Activated CD8-positive, alpha-beta memory T cell treated with anti-CD3 and anti-CD28 coated beads, Interleukin-2, amount 10 ng/mL, durations not matched to agents 7 days and 5 days (primary cell): ENCODE measurements at places on chromosomes 11 and 22. TPM values are rescaled to one million over a fixed set of nuclear protein-coding genes. Genes with fewer than 3 reads are reported as not detected.

GRCh38 chr22:45966895-45967365 is 10.0 kb downstream of the WNT7B start:
- H3K4me1 ChIP-seq: peaks cover 2% of the 10 kb centered on the region
- DNase-seq: no peak
- H3K4me3 ChIP-seq: no peak overlapping the region
- H3K36me3 ChIP-seq: no peaks in the 10 kb centered on the region

DNA sequence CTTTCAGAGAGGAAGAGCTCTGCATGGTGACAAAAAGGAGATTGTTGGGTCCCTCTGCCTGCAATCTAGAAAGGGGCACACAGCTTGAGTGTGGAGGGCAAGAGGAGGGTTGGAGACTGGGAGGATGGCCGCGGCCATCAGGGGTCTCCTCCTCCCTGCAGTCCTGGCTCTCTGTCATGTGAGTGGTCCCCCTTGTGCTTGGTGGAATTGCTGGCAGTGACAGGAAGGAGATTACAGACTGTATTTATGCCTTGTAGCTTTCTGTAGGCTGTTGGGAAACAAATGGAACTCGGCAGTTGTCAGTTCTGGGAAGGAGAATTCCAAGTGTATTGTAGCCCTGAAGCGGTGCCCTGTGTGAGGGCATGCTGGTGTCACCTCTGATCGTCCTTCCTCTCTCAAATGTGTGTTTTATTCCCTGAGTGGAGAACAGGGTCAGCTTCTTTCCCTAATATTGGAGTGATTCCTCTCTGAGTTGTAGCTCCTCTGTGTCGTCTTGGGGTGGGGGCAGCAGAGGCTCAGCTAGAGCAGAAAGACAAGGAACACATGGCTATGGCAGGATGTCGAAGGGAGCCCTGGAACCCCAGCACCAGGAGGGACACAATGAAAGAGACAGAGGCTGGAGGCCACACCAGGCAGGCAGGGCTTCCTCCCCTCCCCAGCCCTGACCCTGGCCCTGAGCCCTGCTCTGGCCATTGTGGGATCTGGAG is 163.1 kb downstream of the PKNOX2 start:
- no peak overlapping the region for H3K27ac ChIP-seq
- H3K27me3 ChIP-seq: peaks cover 42% of the 10 kb centered on the region
- H3K36me3 ChIP-seq: no peaks in the 10 kb centered on the region
- no peak for DNase-seq

- H3K4me1 ChIP-seq: peaks cover 16% of the 10 kb centered on the region
- no peak overlapping the region for H3K4me3 ChIP-seq
- peaks cover 30% of the 10 kb centered on the region for H3K27me3 ChIP-seq
- no peak for DNase-seq
- peaks cover 7% of the 10 kb centered on the region for H3K36me3 ChIP-seq
- no peak overlapping the region for H3K27ac ChIP-seq
Measured at GRCh38 chr11:110085255-110085838, 7.8 kb upstream of the ZC3H12C start.

GRCh38 chr11:17351510-17352176 is at the start of gene NCR3LG1:
Gene NCR3LG1, plus strand, starts transcription at chr11:17351800. Its CDS starts 170 bp downstream, at chr11:17351970.
- H3K4me1 ChIP-seq: peaks cover 28% of the 10 kb centered on the region
- peaks cover 32% of the 10 kb centered on the region for H3K27me3 ChIP-seq

DNA sequence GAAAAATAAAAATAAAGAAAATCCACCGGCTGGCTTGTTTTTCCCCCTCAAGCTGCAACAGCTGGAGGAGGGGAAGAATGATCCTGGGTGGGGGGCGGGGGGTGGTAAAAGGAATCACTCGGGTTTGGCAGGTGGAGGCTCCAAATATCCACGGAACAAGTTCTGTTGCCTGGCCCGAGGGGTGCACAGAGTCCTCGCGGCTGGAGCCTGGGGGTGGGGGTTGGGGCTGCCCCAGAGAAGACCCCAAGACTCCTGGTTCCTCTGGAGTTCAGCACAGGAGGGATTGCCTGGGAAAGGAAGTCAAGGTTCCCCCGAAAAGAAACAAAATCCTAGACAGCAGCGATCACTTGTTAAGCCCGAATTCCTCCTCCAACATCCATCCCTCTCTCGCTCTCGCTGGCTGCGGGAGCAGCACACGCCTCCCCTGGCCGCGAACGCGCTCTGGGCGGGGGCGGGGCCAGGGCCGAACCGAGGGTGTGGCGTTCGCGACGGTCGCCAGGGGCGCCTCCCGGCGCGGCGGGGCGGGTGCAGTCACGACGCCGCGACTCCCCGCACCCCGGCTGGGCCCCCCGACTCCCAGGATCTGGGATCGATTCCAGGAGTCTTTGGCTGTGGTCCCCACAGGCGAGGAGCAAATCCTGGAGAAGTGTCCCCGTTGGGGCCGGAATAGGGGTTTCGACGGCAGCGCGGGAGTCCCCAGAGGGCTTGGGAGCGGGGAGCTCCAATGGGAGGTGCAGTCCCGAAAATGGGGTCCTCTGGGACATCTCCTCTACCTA is at the start of gene KCNA4:
TSS of gene KCNA4 (minus strand) at position 443 of the 776 bp plus-strand sequence. CDS start 4,352 bp downstream, outside the sequence.
- no peak within 1 kb of the TSS for H3K27ac ChIP-seq
- H3K4me1 ChIP-seq: no peaks in the 10 kb centered on the region
- H3K36me3 ChIP-seq: peaks cover 2% of the 10 kb centered on the region
- peaks cover 24% of the 10 kb centered on the region for H3K27me3 ChIP-seq
- no peak within 1 kb of the TSS for H3K4me3 ChIP-seq

DNA sequence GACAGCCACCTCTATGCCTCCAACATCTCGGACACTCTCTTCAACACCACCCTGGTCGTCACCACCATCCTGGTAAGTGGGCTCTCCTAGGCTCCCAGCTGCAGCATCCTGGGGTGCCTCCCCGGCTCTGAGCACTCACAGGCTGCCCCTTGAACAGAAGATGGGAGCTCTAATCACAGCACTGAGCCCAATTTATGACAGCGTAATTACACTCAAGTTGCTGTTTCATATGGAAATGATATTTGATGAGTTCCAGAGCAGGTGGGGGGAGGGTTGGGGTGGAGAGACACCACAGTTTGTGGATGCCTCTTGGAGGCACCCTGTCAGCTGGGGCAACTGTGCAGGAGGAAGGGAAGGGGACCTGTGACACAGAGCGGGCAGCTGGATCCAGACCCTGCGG is 125.3 kb upstream of the TBCEL start:
- no peaks in the 10 kb centered on the region for H3K4me1 ChIP-seq
- DNase-seq: no peak
- no peak overlapping the region for H3K4me3 ChIP-seq
- peaks cover 10% of the 10 kb centered on the region for H3K27me3 ChIP-seq

GRCh38 chr11:1411301-1411700 is 21.6 kb downstream of the BRSK2 start:
- H3K4me3 ChIP-seq: no peak overlapping the region
- no peak for DNase-seq
- H3K27ac ChIP-seq: no peak overlapping the region
- H3K27me3 ChIP-seq: no peaks in the 10 kb centered on the region
- no peaks in the 10 kb centered on the region for H3K36me3 ChIP-seq

DNA sequence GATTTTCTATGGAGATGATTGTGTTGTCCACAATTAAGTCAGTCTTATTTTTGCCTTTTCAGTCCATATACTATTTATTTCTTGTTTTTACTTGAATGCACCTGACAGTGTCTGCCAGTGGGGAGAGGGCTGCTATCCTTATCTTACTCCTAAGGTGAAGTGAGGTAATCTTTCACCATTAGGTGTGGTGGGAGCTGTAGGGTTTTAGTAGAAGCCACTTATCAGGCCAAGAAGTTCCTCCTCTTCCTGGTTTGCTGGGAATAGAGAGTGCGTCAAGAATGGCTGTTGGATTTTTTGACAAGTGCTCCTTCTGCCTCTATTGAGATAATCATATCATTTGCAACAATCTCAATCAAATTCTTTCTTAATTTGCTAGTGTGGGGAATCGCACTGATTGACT is 108.4 kb downstream of the KCNQ1 start:
- H3K4me1 ChIP-seq: no peaks in the 10 kb centered on the region
- H3K36me3 ChIP-seq: no peaks in the 10 kb centered on the region
- no peak for DNase-seq
- H3K4me3 ChIP-seq: no peak overlapping the region

DNA sequence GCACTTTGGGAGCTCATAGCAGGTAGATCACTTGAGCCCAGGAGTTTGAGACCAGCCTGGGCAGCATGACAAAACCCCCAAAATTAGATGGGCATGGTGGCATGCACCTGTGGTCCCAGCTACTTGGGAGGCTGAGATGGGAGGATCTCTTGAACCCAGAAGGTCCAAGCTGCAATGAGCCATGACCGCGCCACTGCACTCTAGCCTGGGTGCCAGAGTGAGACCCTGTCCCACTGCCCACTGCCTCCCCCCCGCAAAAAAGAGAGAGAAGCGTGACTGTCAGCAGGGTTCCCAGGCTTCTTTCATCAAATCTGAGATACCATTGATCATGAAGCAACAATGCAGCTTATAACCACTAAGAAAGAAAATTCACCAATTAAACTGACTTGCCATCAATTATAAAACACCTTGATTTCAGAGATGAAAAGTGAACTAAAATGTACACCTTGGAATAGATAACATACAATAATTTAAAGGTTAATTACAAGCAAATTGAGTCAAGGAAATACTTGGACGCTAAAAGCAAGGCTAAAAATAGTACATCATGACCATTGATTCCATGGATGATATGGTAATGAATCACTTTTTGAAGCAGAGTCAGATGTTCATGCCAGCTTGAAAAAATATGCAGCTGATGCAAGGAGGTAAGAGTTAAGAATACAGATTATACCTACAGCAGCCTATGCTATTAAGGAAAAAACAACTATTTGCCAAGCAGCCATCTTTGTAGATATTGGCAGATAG is 90.8 kb upstream of the ALKBH3 start:
- peaks cover 17% of the 10 kb centered on the region for H3K36me3 ChIP-seq
- DNase-seq: no peak

DNA sequence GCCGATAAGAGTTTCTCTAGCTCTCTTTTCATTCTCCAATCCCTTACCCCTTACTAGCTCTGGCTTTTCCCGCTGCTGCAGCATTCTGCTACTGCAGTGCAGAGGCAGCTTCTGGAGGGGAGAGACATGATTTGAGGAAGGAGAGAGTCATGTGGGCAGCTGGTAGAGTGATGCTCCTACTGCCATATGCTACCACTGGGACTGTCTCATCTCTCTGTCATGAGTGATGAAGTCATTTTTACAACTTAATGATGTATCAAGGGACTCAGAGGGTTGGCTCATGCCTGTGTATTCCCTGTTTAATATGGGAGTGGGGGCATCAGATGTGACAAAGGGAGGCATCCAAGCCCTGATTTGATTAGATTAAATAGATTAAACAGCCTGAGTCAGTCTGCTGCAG is 11.3 kb downstream of the SLC17A6 start:
- no peak for DNase-seq
- H3K4me1 ChIP-seq: no peaks in the 10 kb centered on the region

DNA sequence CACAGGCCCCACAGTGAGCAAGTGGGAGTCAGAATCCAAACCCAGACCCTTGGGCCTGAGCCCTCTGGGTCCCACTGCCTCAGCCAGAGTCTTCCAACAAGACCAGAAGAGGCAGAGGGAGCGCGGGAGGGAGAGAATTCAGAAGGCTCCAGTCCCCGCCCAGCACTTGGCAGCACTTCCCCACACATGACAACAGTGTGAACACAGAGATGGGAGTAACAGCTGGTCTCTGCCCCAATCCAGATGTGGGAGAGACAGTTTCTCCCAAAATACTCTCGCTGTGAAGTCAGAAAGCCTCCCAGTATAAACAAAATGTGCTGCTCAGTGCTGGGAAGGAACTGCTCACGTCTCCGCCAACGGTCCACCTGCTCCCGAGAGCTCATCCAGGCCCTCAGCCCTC is 219.9 kb downstream of the MN1 start:
- no peaks in the 10 kb centered on the region for H3K36me3 ChIP-seq
- no peaks in the 10 kb centered on the region for H3K4me1 ChIP-seq
- no peak overlapping the region for H3K27ac ChIP-seq
- no peak for DNase-seq
- no peak overlapping the region for H3K4me3 ChIP-seq
- peaks cover 8% of the 10 kb centered on the region for H3K27me3 ChIP-seq

DNA sequence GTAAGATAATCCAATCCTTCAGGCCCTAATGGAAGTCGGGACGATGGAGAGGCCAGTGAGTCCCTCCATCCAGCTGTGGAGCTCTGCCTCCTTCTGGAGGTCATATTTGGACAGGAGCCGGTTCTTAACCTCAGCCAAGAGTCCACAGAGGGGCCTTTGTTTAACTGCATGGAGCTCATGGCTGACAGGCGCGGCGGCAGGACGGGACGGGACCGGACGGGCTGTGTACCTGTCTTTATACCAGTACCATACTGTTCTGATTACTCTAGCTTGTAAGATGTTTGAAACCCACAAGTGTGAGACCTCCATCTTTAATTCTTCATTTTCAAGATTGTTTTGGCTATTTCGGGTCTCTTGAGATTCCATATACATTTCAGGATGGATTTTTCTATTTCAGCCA is 20.2 kb upstream of the SPATA19 start:
- H3K27me3 ChIP-seq: peaks cover 30% of the 10 kb centered on the region
- no peak overlapping the region for H3K4me3 ChIP-seq
- no peaks in the 10 kb centered on the region for H3K4me1 ChIP-seq

DNA sequence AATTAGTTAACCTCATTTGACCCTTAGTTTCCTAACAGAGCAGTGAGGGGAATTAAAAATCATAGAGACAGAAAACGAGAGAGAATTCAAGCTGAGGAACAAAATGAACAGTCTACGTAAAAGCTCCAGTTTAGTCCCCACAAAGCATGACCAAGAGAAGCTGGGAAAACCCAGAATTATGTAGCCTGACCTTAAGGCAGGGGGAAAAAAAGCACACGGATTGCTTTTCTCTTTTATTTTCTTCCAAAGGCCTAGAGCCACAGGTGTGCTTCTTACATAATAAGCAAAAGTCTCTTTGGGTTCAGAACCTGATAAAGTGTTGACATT is 514 bp upstream of the AMBRA1 start:
- no peak for DNase-seq
- H3K27me3 ChIP-seq: no peaks in the 10 kb centered on the region
- H3K27ac ChIP-seq: peak overlapping the region; percentile 95
- H3K4me3 ChIP-seq: peak overlapping the region; percentile 97
- H3K36me3 ChIP-seq: peaks cover 7% of the 10 kb centered on the region
- H3K4me1 ChIP-seq: peaks cover 47% of the 10 kb centered on the region

GRCh38 chr11:110086892-110087309 is 6.3 kb upstream of the ZC3H12C start:
- no peak overlapping the region for H3K4me3 ChIP-seq
- peaks cover 41% of the 10 kb centered on the region for H3K27me3 ChIP-seq
- DNase-seq: no peak
- H3K36me3 ChIP-seq: peaks cover 4% of the 10 kb centered on the region
- H3K27ac ChIP-seq: no peak overlapping the region

Gene KCNJ4
- total RNA-seq: not detected

Gene CCDC88B
- total RNA-seq: 164 TPM

Gene DCPS
- total RNA-seq: 40.6 TPM

Gene HEPN1
- not detected for total RNA-seq
